ENCODE measurements at places on chromosomes 2 and 18.

DNA sequence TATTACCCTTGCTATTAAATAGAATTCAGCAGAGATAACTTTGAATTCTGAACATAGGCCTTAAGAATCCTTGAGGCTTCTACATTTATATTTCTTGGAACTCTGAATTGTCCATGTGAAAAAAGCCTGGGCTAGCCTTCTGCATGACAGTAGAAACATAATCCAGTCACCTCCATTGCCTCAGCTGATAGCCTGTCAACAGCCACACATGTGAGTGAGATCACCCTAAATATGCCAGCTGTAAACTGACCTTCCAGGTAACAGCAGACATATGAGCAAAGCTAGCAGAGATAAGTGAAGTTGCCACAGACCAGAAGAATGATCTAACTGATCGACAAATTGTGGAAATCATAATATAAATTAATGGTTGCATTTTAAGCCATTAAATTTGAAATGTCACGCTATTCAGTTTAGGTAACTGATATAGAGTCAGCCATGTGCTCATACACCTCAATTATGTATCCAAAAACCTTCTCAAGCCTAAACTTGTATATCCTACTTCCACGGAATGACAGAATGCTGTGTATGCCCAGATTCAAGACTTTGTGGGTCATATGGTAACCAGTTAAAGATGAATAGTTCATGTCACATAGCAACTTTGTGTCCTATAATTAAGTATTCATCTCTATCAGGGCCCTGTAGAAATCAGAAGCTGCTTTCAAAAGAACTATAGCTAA, 48.1 kb upstream of the SETBP1 start:
- DNase-seq, result no peak

DNA sequence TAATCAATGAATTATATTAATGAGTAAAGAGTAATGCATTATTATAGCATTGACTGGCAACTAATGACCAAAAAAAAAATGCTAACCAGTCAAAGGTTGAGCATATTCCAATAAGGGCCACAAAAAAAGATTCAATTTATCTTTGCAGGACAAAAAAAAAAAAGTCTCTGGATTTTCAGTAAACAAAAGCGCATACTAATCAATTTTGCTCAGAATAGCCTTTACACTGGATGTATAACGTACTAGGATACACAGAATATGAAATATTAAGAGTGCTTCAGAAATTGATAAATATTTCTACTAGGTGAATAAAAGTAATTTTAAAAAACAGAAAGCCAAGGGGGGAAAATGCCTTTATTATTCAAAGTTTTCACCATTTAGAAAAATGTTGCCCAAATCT, 74.4 kb downstream of the NBAS start:
- no peak for DNase-seq

DNA sequence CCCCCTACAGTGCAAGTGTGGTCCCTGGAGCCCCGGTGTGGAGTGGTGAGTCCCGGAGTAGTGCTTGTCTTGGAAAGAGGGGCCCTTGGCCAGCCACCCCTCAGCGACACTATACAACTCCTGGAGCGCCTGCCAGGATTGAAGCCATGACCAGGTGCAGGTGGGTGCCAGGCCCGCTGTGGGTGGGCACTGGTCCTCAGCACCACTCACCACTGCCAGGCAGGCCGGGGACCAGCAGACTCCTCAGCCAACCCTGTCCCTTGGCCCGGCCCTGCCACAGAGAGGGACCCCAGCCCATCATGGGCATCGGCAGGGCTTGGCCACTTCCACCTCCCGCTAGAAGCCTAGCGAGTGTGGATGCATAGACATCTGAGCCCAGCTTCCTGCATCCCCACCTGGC, 42.2 kb downstream of the STK25 start:
- DNase-seq, result no peak

GRCh38 chr2:68745006-68745405, 10.4 kb downstream of the ARHGAP25 start:
- peak; percentile 81 for DNase-seq

- DNase-seq, result no peak
These were observed 215.9 kb downstream of the TMEM247 start for GRCh38 chr2:46695283-46695682.

DNA sequence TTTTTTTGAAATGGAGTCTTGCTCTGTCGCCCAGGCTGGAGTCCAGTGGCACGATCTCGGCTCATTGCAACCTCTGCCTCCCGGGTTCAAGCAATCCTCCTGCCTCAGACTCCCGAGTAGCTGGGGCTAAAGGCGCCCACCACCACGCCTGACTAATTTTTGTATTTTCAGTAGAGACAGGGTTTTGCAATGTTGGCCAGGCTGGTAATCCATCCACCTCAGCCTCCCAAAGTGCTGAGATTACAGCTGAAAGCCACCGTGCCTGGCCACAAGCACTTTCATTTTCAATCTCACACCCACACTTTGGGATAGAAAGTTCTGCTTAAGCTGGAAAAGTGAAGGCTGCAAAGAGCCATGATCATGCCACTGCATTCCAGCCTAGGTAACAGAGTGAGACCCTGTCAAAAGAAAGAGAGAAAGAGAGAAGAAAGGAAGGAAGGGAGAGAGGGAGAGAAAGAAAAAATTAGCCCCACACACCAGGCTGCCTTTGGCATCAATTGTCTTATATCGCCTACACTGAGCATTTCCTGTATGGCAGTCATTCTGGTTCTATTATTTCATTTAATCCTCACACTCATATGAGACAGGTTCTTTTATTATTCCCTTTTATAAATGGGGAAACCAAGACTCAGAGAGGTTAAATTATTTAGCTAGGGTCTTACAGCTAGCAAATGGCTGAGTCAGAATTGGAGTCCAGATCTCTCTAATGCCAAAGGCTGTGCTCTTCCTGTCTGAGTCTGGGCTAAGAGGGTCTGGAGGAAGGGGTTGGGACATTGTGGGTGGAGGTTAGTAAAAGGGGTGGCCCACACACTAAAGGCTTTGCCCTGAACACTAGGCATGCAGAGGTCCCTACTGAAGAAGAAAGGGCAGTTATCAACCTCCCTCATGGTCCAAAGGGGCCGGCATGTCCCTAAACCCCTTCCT, 37.9 kb upstream of the PKDCC start:
- peak; percentile 51 for DNase-seq

- no peak for DNase-seq
These were observed 11.4 kb downstream of the CRYGD start for GRCh38 chr2:208112969-208113368.

DNA sequence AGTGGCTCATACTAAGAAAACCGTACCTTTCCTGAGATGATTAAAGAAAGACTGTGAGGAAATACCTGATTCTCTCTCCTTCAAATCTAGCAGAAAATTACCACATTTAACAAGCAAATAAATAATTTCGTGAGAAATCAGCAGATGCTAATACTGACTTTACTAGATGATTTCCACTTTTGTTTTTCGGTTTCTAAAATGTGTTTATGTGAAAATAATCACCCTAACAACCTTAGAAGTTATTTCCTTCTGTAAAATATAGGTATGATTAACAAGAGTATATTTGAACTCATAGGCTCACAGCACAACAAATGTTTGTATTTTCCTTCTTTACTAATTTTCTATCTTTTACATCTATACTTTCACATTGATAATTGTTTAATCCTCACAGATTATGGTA, 594.1 kb upstream of the FAM98A start:
- no peak for DNase-seq

GRCh38 chr2:173357346-173357745, 2.7 kb downstream of the CDCA7 start:
- DNase-seq, result no peak

- no peak for DNase-seq
These were observed 42.0 kb downstream of the ANKRD12 start for GRCh38 chr18:9178557-9178956.

DNA sequence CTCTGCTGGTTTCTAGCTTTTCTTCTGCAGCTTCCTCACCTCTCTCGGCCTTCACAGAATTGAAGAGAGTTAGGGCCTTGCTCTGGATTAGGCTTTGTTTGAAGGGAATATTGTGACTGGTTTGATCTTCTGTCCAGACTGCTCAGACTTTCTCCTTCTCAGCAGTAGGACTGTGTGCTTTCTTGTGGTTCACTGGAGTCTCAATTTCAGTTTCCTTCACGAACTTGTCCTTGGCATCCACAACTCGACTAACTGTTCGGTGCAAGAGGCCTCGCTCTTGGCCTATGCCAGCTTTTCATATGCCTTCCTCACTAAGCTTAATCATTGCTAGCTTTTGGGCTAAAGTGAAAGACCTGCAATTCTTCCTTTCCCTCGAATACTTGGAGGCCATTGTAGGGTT, 18.9 kb upstream of the SALL3 start:
- no peak for DNase-seq

DNA sequence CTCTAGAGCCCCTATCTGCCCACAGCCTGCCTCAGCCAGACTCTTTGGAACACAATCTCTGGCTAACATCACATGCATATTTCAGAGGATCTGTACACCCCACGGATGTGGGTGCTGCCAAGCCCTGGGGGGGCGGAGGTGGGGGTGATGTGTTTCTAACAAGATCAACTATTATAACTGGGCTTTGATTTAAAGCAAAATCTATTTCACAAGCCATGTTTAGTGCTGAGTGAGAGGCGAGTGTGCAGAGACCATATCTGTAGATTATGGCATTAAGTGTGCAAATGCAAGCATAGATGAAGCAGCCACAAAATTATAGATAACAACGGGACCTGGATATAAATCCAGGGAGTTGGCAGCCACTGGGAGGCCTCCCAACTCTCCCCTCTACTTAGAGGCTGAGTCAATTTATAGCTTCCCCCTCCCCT, 135.8 kb upstream of the SMAD2 start:
- DNase-seq, result no peak

GRCh38 chr2:19799881-19800780, 101.7 kb downstream of the TTC32 start:
- no peak for DNase-seq

GRCh38 chr2:28687640-28688385, 63.8 kb upstream of the PPP1CB start:
- no peak for DNase-seq

GRCh38 chr2:86323273-86324021, 14.0 kb downstream of the REEP1 start:
- DNase-seq, result no peak

- DNase-seq, result no peak
These were observed 678.0 kb downstream of the RNF144A start for GRCh38 chr2:7595206-7595605.

- no peak for DNase-seq
These were observed 37.7 kb upstream of the SETBP1 start for GRCh38 chr18:44643004-44643403.

- DNase-seq, result no peak
These were observed 668.1 kb downstream of the EPHA4 start for GRCh38 chr2:220904015-220904414.

GRCh38 chr2:23536326-23536725, 151.3 kb downstream of the KLHL29 start:
- no peak for DNase-seq

DNA sequence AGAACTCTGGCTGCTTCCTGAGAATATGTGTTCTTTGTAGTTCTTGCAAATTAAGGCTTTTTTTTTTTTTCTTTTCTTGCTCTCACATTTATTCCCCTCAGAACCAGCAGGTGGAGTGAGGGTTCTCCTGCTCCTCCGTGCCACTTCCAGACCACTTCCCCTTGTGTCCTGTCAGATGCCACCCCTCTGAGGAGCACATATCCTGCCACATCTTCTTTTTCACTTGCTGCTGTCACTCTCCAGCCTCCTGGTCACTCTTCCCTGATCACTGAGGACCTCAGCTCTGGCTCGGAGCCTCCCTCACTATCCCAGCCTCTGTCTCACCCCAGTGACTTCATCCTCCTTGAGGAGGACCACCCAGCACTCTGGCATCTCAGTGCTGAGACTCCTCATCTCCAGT, 100.5 kb downstream of the TACR1 start:
- DNase-seq, result no peak

- DNase-seq, result no peak
These were observed 4.5 kb downstream of the RETREG2 start for GRCh38 chr2:219182331-219183150.

Data from activated CD4-positive, alpha-beta T cell treated with anti-CD3 and anti-CD28 coated beads, Interleukin-2, Interleukin-4, amounts not matched to agents 100 ng/mL and 50 ng/mL, durations not matched to agents 16 hours and 8 hours (primary cell).